Kidney capillary endothelial cell (primary cell): ENCODE measurements at places on chromosomes 5 and 9.
A peak's percentile ranks its signal among the peaks of the same experiment; 100 is the strongest.

DNA sequence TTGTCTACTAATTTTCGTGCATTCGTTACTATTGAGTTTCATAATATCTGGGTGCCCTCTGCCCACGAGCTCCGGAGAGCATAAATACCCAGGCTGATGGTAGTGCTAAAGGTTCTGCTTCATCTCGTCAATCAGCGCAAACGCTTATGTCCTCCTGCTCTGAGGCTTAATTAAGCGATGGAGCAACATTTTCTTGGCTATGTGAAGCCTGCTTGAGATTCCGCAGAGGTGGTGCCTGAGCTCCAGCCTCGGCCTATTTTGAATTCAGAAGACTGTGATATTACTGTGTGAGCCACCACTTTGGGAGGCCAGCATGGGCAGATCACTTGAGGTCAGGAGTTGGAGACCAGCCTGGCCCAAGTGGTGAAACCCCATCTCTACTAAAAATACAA, 44.8 kb downstream of the ANXA2R start:
- DNase-seq: no peak

DNA sequence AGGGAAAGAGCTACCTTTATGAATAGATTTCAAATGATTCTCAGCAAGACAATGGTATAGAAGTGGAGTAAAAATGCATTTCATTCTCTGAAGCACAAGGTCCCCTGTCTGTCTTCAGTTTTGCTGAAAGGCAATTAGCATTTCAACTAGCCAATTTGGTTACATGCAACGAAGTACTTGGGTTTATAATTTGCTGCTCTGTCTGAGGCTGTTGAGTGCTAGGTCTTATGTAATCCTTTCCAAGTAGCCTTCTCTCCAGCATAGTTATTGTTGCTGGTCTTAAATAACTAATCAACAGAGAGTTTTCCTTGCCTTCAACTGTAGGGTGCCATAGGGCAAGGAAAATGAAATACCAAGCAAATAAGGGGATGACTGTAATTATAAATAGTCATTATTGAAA, 4.5 kb downstream of the ADGRV1 start:
- DNase-seq: no peak

DNA sequence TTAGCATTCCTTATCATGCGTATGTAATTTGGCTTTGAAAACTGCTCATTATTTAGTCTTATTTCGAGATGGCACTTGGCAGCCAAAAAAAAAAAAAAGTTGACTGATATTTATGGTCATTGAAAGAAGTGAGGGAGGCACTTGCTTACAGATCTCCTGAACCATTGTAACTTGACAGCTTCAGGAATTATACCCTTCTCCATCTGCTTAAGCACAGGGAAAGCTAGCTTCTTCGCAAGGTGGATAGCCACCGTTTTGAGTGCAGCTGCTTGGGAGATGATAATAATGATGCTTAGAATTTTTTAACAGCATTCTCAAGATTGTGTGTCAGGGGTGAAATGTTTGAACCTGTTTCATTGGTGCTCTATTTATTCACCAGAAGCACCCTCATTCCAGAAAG, 116.1 kb downstream of the GIN1 start:
- no peak for DNase-seq

DNA sequence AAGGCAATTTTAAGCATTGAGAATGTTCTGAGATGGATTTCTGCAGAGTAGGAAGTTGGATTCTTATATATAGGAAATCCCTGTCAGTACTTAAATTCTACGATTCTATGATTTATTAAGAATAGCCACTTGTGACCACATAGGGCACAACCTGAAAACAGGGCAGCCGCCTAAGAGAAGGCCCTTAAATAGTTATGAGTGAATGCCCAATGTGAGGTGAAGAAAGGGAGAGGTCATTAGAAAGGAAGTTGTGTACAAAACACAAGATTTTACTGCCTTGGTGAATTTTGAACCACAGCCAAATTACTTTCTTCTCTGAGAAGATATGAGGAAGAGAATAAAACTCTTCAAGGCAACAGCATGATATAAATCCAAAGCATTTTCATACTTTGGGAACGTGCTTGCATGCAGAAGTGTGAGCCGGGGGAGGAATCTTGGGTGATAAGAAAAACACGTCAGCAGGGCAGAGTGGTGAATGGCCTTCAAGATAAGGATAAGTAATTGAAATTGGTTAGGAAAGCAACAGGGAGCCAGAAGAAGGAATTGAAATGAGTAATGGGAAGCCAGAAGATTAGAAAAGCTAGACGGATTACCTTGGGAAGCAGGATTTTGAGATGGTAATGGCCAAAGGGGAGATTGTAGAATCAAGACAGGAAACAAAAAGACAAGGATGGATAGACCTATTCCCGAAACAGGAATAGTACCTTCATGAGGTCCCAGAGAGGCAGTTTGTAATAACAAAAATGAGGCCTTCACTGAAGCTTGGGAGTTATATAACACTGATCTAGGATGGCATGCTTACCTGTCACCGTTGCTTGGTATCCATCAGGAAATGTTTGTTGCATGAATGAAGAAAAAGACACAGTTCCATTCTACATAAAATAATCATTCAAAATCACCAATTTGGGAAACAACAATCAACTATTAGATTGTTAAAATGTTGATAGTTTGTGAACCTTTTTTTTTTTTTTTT, 244.3 kb downstream of the PDE4D start:
- DNase-seq: no peak

DNA sequence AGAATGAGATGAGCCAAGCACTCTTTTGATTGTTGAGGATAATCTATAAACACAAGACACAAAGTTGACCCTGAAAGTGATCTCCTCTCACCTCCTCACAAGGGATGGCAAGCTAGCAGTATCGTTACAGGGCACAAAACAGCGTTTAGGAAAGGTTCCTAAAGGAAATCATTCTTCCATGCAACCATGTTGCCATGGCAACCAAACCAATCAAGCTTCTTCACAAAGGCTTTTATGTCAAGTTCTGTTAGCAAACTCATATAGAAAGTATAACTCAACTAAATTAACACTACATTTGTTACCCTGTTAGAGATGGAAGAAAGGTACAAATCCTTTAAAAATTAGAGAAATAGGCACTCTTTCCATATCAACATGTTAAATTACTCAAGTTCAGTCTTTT, 1016.8 kb upstream of the DMAC1 start:
- no peak for DNase-seq

DNA sequence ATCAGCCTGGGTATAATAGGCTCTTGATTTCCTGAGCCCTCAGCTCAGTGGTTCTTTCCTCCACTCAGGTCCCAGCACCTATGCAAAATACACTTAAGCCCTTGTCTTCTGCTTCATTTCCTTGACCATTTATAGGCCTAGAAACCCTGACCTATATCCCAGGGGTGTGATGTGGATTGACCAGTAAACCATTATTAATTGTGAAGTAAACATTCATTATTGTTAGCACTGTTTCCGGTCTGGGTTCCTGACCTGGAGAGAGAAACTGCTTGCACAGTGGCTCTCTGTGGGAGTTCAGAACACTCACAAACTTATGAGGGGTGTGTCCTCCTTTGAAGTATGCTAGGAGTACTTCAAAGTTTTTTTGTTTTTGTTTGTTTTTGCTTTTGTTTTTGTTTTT, 19.6 kb upstream of the TOMM5 start:
- no peak for DNase-seq

- DNase-seq: no peak
Observed at GRCh38 chr9:88732128-88732527, 197.2 kb downstream of the NXNL2 start.

DNA sequence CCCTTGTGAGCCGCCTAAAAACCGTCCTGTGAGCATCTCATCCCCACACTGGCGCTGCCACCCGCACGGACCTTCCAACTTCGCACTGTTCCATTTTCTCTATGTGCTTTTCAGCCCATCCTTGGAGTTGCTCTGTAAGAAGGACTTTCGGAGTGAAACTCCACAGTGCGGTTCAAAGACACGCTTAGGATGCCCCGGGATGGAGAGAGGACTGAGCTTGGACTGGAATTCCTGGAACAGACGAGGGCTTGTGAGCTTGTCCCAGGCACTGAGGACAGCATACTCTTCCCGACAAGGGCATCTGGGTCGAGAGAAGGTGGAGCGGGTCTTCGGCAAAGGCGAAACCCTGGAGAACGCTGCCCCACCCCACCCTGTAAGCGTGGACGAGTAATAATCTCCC, 187.8 kb downstream of the MEF2C start:
- no peak for DNase-seq

DNA sequence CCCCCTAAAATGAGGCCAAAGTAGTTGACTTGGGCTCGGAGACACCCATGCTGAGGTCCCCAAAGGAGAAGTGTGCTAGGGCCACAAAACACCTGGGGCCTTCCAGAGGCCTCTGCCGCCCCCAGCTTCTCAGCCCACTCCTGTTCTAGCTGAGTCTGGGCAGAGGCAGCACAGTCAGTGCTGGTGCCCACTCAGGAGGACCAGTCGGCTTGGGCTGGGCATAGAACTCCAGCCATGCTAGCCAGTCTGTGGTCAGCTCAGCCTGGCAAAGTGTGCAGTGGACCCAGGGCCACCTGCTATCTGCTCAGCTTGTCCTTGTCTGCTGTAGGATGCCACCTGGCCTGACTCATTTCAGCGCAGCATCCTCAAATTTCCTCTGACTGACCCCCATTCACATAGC, 254.6 kb downstream of the FSTL4 start:
- DNase-seq: no peak

GRCh38 chr9:125886365-125886764, 139.2 kb downstream of the PBX3 start:
- DNase-seq: no peak

DNA sequence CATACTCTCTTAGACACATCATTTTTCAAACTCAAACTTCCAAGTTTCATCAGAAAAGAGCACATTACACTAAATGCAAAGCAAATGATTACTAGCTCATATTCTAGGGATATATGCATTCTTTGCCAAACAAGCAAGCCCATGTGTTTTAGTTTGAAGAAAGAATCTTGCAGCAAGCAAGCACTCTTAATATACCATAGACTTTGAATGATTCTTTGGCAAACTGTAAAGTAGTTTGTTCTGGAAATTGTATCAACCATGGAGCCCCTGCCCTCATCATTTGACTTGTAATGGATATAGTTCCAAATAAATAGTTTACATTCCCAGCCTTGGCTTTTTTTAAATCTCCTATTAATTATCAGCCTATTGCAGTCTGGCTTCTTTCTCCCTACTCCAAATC, 325.2 kb downstream of the NR2F1-AS1 start:
- DNase-seq: no peak

DNA sequence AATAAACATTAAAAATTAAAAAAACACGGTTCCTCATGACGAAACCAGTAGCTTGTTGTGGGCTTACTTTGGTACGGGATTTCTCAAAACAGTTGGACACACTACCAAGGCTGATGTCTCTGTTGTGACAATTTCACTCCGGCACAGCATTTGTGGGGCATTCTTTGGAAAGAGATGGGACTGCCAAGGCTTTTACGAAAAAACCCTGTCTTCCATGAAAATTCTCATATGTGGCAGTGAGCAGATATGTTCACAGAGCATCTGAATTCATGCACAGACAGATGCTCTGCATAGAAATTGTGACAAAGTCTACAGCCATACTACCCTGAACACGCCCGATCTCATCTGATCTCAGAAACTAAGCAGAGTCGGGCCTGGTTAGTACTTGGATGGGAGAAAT, 17.8 kb upstream of the SHROOM1 start:
- DNase-seq: no peak

DNA sequence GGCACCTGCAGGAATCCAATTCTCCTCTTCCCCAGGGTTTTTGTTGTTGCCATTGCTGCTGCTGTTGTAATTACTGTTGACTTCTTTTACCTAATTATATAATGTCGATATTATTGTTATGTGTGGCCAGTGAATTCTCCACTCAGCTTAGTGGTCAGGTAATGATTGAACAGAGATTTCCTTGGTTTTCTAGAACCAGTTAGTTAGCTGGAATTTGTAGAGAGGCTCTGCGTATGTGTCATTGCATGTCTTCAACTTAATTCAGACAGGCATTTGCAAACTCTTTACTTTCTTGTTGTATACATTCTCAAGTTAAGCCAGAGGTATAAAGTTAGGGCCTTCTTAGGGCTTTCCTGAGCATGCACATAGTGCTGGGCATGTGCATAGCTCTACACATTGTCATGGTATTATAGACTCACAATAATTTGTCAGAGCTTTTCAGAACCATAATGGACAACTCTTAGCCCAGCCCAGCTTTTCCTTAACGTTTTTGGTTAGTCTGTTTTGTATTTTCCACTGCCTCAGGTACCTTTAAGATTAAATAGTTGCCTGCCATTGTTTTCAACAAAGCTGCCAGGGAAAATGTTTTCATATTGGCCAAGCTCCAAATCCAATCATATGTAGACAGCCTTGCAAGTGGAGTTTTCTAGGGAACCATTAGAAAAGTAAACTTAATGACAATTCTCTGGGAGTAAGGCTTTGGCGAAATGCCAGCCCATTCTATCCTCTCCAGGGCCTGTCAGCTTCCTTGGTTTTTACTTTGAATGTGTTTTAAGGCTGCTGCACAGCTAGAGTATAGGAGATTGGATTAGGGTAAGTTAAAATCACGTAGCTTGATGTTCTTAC, 68.1 kb downstream of the UBE2R2 start:
- DNase-seq: peak; percentile 55

DNA sequence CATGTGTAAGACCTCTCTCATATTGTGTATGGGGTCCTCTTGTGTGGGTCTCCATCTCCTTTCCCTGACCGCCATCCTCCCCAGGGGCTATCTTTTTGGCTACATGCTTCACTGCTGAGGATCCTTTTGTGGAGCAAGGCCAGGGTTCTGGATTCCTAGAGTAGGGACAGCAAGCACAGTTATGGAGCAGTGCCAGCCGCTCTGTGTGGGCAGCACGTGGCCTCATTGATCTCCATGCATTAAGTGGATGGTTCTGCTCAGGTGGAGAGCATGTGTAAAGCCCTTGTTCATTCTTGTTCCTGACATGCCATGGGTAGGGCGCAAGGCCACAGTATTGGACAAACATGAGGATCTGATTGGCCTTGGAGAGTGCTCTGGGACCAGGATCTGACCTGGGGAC, 8.9 kb downstream of the PHF2 start:
- DNase-seq: no peak

GRCh38 chr5:58545912-58546311, 37.0 kb upstream of the RAB3C start:
- DNase-seq: peak; percentile 20

- no peak for DNase-seq
Observed at GRCh38 chr9:104772714-104773510, 9.0 kb downstream of the NIPSNAP3B start.

GRCh38 chr5:153209016-153209415, 281.5 kb upstream of the GRIA1 start:
- no peak for DNase-seq

- DNase-seq: no peak
Observed at GRCh38 chr9:78040726-78041125, 9.1 kb upstream of the GNAQ start.
